ENCODE measurements at places on chromosomes 3 and 15. TPM values are rescaled to one million over a fixed set of nuclear protein-coding genes. Genes with fewer than 3 reads are reported as not detected.

Gene CCDC14
- polyA plus RNA-seq = 177 TPM

Gene ANKUB1
- polyA plus RNA-seq = 0.70 TPM

Gene OSTN
- 42.6 TPM for polyA plus RNA-seq

Gene SEMA6D
- polyA plus RNA-seq = 31.0 TPM

Gene TNFSF10
- 26.6 TPM for polyA plus RNA-seq

Gene KCNMB3
- 7.0 TPM for polyA plus RNA-seq

GRCh38 chr15:41492597-41493204, 973 bp upstream of the ITPKA start:
- DNase-seq = no peak

- DNase-seq = no peak
These were observed 45.8 kb downstream of the MITF start for GRCh38 chr3:69784954-69785514.

DNA sequence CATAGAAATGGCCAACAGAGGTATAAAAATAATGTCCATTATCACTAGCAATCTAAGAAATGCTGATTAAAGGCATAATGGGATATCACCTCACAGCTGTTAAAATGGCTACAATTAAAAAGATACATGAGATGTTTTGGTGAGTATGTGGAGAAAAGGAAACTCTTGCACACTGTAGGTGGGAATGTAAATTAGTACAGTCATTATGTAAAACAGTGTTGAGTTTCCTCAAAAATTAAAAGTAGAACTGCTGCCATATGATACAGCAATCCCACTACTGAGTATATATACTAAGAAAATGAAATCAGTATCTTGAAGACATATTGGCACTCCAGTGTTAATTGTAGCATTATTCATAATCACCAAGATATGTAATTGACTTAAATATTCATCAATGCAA, 982.2 kb upstream of the EPHA6 start:
- no peak for DNase-seq

DNA sequence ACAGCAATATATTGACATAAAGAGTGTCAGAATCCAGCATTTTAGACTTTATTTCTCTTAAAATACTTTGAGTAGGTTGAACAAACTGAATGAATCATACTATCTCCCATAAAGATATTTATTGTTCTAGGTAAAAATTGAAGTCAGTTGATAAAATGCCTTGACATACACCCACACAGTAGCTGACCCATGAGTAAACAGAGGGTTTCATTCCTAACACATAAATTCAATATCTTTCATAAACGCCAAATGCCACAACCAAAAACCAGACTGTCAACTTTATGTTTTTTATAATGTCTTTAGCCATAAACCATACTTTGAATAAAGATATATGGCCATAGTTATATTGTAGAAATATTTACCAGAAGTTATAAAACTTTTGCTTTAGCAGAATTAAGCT, 742.4 kb downstream of the NAALADL2 start:
- DNase-seq = no peak

DNA sequence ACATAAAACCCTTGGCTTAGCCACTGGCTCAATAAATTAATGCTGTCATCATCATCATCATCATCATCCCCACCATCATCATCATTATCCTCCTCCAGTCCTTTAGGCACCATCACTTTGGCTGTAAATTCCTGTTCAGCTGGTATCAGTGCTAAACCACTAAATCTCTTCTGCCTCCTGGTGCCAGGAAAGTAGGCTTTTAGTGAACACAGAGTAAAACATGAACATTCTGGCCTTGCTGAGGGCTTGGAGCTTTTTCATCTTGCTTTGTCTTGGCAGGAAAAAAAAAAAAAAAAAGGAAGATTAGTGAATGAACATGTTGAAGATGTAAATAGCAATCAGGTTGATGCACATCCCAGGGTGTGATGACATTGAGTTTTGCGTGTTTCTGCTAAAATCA, 67.3 kb upstream of the EIF1B start:
- no peak for DNase-seq

- DNase-seq = no peak
These were observed 2.5 kb downstream of the SCG5 start for GRCh38 chr15:32643907-32644445.

GRCh38 chr15:92392462-92392861, 1.2 kb upstream of the ST8SIA2 start:
- no peak for DNase-seq

DNA sequence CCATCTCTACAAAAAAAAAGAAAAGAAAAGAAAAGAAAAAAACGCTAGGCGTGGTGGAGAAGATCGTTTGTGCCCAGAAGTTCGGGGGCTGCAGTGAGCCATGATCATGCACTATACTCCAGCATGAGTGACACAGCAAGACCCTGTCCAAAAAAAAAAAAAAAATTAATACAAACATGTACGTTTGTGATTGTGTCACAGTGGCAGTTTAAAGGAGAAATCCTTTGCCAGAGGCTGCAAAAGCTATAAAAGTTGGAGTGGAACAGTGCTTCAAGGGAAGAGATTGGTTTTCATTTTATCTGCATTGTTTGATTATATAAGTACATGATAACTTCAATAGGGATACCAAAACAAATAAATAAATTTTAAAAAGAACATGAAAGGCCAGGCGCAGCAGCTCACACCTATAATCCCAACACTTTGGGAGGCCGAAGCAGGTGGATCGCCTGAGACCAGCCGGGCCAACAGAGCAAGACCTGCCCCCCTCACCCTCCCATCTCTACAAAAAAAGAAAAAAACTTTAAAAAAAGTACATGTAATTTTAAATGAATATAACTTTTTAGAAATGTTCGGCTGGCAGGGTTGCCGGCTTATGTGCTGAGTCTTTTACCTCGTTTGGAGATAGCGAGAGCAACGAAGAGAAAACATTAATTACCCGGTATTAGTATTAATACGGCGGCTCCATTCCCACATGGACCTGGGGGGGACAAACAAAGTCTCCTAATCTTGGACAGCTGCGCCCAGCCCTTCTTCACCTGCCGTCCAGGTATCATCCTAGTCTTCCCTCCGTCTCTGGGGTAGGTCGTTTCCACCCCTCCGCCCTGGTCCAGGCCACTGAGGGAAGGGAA, 573 bp upstream of the DIS3L start:
- DNase-seq = no peak

DNA sequence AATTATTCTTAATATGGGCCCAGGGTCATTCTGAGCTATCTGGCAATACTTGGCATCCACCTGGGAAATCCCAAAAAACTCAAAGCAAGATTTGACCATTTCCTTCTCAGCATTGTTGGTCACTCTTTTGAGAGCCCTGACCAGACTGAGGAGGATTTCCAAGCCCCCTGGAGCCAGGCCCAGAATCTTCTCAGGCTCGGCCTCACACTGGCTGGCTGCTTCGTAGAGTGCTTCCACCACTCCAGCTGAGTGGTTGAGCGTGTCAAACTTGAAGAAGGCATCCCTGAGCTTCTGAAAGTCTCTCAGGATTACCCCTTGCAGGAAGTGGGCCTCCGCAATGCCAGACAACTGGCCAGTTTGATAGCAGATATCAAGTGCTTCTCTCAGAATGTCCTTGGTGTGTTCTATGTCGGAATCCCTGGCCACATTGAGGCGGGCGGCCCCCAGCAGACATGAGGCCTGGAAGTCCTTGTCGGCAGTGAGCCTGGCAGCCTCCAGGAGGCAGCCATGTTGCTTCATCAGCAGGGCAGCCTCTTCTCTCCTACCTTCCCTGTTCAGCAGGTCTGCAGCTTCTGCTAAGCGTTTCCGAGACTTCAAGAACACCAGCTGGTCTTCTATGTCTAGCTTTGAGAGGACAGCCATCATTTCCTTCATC, 68.9 kb upstream of the DCLK3 start:
- no peak for DNase-seq

GRCh38 chr3:129195731-129196256, 12.1 kb upstream of the CNBP start:
- no peak for DNase-seq

Measured in left renal cortex interstitium (tissue), 4 donors.